ENCODE measurements at places on chromosomes 3 and 15. TPM values are rescaled to one million over a fixed set of nuclear protein-coding genes. Genes with fewer than 3 reads are reported as not detected.

GRCh38 chr3:150165396-150166094 is 194.8 kb upstream of the PFN2 start:
- DNase-seq = no peak

GRCh38 chr3:136787349-136787748 is 31.6 kb upstream of the SLC35G2 start:
- DNase-seq = peak; percentile 42

DNA sequence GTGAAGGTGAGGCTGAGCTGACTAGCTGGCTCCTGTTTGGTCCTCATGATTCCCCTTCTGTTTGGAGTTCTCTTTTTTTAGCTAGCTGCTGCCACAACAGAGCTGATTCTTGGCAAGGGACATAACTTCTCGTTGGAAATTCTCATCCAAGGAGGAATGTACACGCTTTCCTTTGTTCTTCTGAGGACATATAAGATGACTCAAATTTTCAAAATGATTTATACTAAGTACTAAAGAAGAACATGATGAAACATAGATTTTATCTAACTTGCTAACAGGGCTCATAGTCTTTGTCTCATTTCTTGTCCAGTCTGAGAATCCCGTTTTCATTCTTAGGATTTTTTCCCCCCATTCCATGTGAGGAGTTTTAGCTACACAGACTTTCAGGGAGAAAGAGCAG is 2.9 kb upstream of the TFG start:
- no peak for DNase-seq

NANOGP8 gene
- total RNA-seq = not detected

- no peak for DNase-seq
Measured at GRCh38 chr15:87193481-87193880, 1063.1 kb downstream of the NTRK3 start.

DNA sequence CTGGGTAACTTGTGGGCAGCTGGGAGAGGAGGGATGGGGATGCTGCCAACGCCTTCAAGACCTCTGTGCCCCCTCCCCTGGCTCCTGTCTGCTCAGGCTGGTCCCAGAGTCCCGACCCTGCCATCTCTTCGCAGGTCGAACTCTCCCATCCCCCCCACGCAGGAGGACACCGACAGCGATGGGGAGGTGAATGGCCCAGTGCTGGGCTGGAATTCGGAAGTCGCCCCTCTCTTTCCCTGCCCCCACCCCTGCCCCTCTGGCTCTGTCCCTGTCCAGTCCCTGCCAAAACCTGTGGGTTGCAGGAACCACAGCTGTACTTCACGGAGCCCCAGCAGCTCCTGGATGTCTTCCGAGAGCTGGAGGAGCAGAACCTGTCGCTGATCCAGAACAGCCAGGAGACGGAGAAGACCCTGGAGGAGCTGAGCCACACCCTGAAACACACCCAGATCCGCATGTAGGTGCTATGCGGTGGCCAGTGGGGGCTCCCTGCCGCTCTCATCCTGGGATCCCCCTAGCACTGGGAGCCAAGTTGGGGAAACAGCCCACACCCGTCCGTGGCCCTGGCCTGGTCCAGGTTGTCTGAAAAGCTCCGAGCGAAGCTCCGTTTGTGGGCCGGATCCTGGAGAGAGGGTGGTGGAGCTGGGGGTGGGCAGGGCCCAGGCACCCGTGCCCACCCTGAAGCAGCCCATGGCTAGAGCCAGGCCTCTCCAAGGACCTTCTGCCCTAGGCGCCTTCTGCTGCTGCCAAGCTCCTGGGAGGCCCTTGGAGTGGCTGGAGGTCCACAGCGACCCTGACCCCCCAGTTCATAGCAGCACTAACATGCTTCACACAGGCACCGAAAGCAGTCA is 28.7 kb downstream of the CFAP100 start:
- DNase-seq = no peak

DNA sequence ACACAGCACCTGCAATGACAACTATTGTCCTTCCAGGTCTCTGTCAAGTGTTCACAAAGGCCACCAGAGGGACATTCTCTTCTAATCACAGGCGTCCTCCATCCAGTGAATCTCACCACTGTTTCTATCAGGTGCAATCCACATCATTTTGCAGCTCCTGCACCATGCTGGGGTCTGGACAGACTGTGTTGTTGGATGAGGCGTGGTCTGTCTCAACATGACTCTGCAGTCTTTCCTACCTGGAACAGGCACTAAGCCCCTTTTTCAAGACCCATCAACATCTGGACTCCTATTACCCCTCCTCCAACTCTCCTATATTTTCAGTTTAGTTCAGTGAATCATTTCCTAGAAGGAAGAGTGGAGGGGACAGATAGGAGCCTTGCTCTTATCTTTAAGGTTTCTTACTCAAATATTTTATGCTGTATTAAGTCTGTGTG is 31.5 kb upstream of the VEPH1 start:
- no peak for DNase-seq

- DNase-seq = no peak
Measured at GRCh38 chr3:140166861-140167599, 232.0 kb downstream of the CLSTN2 start.

DNA sequence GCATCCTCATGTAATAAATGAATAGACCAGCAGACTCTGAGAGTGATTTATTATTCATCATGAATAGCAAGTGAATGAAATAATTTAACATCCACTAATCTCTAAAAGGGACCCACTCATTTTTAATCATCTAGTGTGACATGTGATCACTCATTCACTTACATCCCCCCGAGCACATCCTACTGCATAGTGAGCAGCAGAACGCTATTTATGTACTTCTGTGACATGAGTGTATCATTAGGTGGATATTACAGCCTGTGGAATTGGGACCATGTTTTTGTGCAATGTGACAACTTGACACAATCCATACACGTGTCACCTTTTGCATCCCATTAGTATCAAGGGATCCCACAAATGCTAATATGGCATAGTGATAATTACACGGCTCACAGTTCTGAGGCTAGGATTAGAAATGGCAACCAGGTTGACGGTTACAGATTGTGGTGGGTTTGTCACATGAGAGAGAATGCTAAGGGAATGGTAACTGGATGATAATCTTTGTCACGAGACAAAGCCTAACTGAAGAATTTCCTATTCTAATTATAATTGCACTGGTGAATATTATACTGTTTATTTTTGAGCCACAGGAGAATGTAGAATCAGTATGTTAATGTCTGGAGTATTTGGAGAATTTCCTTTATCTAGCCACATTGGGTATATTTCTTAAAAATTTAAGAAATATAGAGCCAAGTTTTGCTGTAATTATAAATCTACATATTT is 595.2 kb upstream of the TBL1XR1 start:
- no peak for DNase-seq

KY gene
- not detected for total RNA-seq

GRCh38 chr3:39548282-39548681 is 80.8 kb downstream of the MOBP start:
- DNase-seq = no peak

DNA sequence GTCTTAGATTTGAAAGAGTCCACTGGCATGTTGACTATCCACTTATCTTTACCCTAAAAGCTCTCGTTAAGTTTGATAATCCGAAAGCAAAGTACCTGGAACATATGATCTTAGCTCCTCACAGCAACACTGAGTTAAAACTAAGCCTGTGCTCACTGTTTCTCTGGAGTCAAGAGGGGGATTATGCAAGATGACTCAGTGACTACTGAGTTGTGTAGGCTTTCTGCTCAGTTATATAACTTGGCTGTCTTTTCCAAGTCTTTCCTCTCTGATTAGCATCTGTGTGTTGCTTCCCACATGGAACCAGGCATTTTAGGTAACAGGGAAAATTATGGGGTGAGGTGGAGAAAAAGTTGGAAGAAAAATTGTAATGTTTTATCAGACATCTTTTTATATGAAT is 31.2 kb upstream of the MYO5C start:
- no peak for DNase-seq

DNA sequence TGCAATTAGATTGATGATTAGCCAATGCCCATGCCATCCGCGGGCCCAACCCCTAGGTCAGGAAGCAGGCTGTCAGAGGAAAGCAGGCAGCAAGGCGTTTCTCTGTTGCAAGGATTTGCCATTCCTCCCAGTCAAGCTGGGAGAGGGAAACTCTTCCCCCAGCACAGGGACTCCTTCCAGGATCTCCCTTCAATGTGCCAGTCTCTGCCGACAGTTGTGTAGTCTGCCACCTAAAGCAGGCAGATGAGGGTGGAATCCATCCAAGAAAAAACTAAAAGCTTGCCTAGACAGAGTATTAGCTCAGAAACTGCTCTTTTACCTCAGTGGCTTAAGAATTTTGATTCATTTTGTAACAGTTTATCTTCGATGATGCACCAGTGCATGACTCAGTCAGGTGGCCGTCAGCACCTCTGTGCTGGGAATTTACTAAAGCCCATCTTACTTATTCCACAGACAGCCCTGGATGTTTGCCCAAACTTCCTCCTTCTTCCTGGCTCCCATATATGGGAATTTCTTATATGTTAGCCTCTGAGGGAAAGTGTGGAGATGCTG is 501.5 kb upstream of the THBS1 start:
- no peak for DNase-seq

PPM1M gene
- total RNA-seq = 52.9 TPM

GRCh38 chr3:24199775-24200247 is 254.7 kb downstream of the NR1D2 start:
- DNase-seq = no peak

DNA sequence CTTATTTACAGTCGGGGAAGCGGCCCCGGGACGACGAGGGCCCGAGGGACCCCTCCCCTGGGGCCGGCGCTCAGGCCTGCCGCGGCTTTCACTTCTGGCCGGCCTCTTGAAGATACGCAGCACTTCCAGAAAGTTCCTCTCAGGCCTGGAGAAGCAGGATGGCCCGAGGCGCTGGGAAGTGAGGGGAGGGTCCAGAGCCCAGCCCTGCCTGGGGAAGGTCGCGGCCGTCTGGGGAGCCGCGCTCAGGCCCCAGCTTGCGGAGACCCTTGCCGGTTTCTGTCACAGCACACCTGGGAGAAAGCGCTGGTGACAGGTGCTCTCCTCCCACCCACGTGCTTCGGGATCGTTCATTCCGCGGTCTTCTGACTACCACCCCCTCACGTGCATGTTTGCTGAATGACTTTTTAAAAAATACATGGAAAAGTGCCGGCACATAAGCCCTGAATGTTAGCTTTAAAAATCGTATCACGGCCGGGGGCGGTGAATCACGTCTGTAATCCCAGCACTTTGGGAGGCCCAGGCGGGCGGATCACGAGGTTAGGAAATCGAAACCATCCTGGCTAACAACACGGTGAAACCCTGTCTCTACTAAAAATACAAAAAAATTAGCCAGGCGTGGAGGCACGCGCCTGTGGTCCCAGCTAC is 727 bp upstream of the TM2D3 start:
- DNase-seq = peak; percentile 41

SLC30A4 gene
- total RNA-seq = 1.6 TPM

Measured in activated CD4-positive, alpha-beta T cell treated with anti-CD3 and anti-CD28 coated beads for 36 hours (primary cell).